Smooth muscle cell of the brain vasculature (primary cell): ENCODE measurements at places on chromosomes 5 and 9.

- DNase-seq: no peak
Observed at GRCh38 chr9:125547368-125547767, 159.6 kb downstream of the MAPKAP1 start.

- DNase-seq: no peak
Observed at GRCh38 chr5:134227776-134228175, 1.9 kb upstream of the PPP2CA start.

DNA sequence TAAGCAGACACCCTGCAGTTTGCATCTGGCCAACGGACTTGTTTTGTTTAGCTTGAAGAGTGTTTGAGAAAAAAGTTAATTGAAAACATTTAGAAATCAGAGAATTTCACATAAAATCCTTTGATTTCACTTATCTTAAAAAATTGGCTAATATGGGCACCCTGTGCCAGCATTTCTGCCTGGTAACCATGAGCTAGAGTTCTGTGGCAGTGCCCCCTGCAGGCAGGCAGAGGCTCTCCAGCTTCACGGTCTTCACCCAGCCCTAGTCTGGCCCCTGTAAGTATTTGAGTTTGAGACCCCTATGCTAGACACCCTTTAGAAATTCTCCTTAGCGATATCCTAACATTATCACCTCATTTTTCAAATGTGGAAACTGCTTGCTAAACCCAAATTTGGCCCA lies 18.8 kb upstream of the FANCC start:
- no peak for DNase-seq

GRCh38 chr9:126338945-126339344 lies 12.3 kb downstream of the MVB12B start:
- DNase-seq: no peak

DNA sequence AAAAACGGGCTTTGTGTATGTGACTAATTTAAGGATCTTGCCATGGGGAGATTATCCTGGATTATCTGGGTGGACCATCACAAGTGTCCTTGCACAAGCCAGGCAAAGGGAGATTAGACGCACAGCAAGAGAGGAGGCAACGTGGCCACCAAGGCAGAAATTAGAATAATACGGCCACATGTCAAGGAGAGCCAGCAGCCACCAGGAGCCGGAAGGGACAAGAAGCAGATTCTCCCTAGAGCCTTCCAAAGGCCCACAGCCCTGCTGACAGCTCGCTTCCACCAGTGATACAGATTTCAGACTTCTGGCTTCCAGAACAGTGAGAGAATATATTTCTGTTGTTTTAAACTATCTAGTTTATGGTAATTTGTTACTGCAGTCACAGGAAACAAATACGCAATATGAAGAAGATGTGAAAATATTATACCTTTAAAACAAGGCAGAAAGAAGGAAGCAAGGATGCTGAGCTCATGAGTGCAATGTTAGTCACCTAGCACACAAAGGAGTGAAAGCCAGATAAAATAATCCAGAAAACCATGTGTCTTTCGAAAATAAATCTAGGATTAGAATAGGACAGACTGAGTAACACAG lies 28.7 kb upstream of the F2RL1 start:
- no peak for DNase-seq
